ENCODE measurements at places on chromosomes 1 and 21.
A peak's percentile ranks its signal among the peaks of the same experiment; 100 is the strongest.

DNA sequence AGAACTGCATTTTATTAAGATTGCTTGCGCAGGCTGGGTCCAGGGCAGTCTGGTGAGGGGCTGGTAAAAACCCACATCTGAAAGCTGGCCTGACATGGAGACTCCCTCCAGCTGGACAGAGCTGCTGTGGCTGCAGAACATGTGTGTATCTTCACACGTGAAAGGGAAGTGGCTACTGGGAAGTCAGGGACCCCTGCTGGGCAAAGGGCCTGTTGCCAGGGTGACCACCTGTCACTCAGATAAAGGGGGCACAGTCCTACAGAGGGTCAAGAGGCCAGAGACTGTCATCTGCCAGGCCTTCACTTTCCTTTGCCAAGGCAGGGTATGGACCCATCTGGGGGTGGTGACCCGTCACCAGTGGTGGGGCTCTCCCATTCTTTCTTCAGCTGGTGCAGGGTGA lies 17.5 kb downstream of the NKAIN1 start:
- no peak for DNase-seq

GRCh38 chr1:205430696-205431305 lies 8.9 kb upstream of the LEMD1 start:
- peak; percentile 88 for DNase-seq

DNA sequence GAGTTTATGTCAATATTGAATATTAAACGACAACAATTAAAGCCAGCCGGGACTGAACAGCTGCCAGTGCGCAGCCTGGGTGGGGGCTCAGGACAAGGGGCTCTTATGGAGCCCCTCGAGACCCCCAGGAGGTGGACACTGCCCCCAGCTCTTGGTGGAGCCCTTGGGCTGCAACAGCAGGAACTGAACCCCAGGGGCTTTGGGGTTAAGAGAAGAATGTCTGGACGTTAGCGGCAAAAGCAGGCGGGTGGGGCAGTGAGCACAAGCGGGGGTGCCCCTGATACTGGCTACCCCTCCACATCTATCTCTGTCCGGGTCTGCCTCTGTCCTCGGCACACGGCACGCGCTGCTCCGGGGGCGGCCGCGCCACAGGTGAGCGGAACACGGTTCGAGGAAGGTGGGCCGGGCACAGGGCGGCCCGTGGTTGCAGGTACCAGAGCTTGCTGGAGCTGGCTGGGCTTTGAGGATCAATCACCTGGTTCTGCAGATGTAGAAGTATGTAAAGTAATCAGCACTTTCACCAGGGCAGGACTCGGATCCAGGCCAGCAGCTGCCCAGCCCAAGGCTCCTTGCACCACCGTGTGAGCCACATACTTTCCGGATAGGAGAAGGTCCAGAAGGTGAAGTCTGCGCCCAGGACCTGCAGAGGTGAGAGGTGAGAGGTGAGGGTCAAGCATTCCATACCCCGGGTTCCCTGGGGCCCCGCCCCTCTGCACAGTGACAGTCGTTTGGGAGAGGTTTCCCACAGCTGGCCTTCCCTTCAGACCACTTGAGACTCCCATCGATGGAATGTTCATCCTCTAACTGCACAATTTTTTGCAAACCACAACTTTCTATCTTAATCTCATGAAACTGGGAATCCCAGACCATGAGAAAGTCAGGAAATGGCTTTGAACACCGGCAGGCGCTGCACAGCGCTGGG lies 12.4 kb upstream of the POFUT2 start:
- no peak for DNase-seq

GRCh38 chr21:42432695-42433094 lies 29.0 kb downstream of the UBASH3A start:
- DNase-seq, result no peak

DNA sequence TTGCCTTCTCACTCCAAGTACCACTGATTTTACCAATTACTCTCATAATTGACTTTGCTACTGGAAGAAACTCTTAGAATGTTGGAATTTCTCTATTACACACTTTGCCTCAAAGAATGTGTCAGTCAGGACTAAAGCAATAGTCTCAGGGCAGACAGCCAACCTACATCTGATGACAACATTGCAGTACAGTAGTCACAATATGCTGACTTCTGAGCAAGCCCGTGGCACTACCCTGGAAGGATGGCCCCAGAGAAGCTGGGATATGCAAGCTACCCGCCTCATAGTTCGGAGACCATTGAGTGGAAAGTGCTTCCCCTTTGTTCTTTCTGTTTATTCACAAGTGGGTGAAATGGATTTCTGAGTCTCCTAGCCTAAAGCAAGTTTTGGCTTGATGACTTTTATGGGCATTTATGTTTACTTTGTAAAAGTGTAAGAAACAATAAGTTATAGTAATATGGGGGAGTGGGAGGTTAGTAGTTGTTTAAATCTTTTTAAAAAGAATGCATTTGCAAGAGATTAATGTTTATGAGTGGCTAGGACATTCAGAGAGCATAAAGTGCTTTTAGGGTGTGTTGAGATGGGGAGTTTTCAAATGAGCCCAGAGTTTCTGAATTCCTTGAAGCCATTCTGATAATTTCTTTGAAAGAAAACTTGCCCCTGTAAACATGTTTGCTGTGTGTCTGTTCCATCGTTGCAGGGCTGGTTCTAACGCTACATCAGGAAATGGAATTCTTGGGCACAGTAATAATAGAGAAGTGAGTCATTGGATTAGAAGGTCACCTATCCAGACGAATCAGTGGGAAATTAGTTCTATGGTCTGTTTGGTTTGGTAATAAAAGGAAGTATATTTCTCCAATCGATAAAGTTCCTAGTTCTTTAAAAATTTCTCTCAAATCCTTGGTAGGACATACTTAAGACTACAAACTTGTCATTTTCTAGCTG lies 63.8 kb downstream of the LMO4 start:
- DNase-seq, result peak; percentile 17

DNA sequence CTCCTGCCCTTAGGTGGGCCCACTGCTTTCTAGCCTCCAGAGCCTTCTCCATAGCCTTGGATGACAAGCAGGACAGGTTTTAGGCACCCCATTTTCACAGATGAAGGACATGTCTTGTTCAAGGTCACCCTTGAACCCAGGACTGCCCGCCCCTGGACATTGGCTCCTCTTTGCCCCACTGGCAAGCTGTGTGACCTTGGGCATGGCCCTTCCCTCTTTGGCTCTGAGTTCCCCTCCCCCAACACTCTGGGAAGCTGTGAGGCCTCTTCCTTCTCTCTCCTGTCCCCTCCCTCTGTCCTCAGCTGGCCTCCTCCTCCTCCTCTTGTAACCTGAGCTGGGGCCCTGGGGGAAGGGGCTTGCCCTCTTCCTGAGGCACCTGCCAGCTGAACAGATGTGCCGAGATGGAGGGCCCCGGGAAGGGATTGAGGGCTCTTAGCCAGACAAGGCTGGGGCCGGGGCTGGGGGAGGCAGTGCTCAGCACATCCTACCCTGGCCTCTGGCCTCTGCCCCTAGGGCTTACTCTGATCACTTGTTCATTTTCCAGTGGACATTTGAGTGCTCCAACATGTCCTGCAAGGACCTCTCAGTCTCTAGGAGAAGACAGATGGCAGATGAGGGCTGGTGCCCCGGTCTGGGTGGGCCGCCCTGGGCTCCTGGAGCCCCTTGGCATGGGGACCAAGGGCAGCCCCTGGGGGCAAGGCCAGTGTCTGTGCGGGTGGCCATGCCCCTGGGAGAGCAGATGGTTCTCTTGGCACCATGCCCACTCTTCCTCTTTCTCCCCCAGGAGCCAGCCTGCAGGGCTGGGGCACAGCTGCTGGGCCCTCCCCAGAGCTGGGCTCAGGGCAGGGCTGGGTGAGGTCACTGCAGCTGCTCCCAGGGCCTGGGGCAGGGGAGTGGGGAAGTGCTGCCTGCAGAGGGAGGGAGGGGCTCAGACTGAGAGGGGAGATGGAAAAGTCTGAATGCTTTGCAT lies 10.7 kb downstream of the FOXO6 start:
- peak; percentile 73 for DNase-seq

GRCh38 chr1:75126611-75127101 lies 7.5 kb upstream of the LHX8 start:
- DNase-seq, result no peak

DNA sequence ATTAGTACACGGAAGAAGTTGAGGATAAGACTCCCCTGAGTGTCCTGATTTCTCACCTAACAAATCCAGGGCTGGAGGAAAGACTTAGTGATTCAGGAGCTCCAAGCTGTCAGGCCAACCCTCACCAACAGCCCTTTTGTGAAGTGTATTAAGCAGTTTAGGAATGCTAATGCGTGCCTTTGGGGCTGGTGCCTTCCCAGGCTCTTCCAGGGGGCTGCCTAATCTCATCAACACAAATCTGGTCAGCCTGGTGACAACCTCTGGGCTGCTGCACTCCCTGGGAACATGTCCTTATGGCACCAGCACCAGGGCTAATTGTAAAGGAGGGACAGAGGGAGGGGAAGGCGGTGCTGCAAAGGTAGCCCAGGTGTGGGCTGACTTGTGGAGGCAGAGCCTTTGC lies 15.5 kb downstream of the CSMD2 start:
- no peak for DNase-seq

DNA sequence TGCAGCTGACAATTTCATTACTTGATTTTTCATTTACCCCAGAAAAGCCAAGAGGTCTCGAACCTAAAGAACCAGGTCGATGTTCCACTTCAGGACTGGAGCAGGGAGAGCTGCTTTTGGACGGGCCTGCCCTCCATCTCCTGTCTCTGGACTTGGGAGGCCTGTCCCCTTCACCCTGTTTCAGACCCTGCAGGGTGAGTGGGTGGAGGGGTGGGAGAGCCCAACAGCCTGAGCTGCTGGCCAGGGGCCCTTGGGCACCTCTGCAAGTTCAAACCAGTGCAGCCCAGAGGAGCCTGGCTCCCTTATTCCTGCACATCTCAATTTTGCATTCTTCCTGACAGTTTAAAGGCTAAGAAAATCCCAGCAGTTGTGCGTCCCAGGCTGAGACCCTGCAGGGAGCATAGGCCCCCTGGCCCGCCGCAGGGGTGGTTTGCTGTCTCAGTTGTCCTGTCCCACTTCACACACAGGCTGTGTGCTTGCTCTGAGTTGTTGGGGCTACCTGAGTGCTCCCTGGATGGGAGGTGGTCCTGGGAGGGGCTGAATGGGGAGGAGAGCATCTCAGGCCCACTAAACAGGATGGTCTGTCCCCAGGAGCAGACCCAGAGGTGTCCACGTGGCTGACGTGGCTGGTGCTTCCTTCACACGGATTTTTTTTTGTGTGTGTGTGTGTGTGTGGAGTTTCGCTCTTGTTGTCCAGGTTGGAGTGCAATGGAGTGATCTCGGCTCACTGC lies 443.7 kb downstream of the PTPRU start:
- no peak for DNase-seq

DNA sequence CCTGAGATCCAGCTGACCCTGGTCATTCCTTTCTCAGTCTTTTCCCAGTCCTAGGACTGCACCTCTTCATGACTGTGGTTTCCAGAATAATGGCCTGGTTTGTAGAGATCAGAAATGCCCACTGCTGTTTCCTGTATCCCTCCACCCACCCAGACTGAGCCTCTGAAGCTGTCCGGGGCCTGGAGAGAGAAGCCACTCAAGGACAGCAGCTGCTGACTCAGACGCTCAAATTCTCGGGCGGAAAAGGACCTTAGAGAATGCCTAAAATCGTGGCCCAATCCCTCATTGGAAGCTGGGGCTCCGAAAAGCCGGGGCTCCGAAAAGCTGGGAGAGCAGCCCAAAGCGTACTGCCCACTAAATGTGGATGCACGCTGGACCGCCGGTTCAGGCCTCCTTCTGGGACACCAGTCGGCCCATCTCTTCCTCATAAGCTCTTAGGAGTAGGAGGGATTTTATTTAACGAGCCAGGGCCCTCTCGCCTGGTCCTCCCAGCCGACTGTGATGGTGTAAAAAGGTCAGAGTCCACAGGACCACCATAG lies 7.8 kb upstream of the GPR61 start:
- DNase-seq, result no peak

DNA sequence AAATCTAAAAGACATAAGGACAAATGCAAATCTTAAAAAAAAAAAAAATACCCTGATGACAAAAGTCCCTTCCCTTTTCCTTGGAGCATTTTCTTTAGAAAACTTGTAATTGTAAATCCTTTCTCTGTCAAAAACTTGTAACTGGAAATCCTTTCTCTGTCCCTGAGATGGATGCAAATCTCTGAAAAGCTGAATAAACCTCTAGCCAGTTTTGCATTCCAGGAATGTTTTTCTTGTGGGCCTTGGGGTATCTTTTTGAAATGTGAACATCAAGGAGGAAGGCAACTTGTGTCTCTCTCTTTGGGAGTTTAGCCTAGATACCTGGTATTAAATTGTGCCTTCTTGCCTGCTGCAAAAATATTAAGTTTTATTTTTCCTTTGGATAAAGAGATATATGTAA lies 305.3 kb downstream of the KCNT2 start:
- no peak for DNase-seq

DNA sequence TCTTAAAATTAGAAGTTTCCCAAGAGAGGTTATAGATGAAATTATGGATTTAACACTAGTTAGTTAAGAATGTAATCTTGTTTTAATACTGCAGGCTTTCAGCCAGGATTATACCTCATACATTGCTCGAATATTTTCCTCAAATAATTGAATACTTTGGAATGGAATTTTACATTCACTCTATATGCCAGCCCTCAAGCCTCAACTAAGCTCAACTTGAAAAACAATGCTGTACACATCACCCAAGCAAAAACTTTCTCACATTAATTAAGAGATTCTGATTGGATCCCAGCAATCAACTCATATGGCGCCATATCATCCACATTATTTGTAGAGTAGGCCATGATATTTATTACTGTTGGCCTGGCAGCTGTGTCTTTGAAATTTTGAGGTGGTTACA lies 710.7 kb upstream of the ADAMTS5 start:
- DNase-seq, result no peak

GRCh38 chr1:56357927-56358690 lies 221.3 kb downstream of the PLPP3 start:
- no peak for DNase-seq

DNA sequence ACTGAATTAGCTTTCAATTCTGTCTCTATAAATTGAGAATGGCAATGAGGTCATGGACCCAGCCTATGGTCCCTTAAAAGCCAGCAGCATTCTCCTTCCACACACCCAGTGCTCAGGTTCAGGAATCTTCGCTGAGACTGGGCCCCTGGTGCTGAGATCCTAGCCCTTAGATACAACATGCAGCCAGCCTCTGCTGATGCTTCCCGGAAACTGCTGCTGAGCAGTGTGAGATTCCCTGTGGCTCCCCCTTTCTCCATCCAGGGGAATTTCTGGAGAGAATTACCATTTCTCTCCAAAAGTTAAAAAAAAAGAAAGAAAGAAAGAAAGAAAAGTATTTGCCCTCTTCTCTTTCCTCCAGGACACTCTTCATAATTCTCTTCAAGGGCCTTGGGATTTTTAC lies 31.7 kb upstream of the RALGPS2 start:
- no peak for DNase-seq

DNA sequence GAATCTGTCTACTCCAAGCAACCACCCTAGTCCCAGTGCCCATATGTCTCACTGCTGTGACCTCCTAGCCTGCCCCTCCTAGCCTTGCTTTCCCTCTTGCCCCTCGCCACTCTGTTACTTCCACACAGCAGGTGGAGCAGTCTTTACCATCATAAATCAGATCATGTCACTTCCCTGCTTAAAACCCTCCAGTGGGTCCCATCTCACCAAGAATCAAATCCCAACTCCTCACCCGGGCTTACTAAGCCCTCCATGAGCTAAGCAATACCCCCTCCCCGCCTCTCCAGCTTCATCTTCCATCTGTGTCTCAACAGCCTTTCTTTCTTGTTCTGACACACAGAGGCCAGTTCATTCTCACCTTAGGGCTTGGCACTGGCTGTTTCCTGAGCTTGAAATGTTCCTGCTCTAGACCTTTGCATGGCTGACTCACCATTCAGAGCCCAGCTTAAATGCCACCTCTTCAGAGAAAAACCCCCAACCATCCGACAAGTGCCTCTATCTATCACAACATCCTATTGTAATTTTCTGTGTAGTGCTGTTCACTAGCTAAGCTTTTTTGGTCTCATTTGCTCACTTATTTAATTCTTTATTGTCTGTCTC lies 22.3 kb downstream of the KNCN start:
- DNase-seq, result no peak

Data from NAMALWA (cell line).